ENCODE measurements at places on chromosomes 2 and 18.
A peak's percentile ranks its signal among the peaks of the same experiment; 100 is the strongest.

- no peak for DNase-seq
Measured at GRCh38 chr2:54773838-54774237, 50.4 kb downstream of the EML6 start.

GRCh38 chr18:76958692-76959341 is 136.5 kb downstream of the ZNF236 start:
- no peak for DNase-seq

DNA sequence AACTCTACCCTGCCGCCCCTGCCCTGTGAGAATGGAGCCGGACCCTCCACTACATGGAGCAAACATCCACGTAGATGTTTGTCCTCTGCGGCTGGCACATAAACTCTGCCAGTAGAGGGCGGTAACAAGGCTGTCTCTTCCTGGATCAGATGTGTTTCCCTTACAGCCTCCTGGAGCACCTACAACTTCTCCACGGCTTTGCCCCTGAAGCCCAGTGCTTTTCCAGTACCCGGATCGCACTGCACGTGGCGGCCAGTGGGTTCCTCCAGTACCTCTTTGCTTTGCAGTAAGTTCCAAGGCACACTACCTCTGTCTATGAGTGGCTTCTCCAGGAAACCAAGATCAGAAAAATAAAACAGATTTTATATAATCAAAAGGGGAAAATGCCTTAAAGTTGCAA is 651.3 kb downstream of the DCDC2C start:
- DNase-seq, result no peak

- DNase-seq, result no peak
Measured at GRCh38 chr2:128301501-128301966, 17.1 kb downstream of the HS6ST1 start.

GRCh38 chr2:238894950-238895298 is 47.0 kb downstream of the TWIST2 start:
- DNase-seq, result no peak

- DNase-seq, result no peak
Measured at GRCh38 chr2:108305901-108306300, 17.2 kb downstream of the SULT1C2 start.

DNA sequence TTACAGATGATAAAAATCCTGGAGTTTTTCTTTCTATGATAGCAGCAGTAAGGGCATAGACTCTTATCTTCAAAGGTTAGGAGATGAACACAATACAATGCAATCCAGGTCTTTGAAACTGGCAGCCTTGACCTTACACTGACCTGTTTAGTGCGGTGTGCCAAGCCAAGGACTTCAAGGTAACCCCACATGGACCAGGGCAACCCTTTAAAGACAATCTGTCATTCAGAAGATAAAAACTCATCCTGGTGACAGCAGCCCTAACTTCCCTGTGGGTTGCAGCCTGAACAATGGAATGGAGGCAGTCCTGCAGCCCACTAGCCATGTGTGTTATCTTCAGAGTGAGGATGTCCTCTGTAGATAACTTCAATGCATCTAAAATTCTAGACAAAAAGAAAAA is 78.1 kb downstream of the RTTN start:
- DNase-seq, result no peak

- DNase-seq, result no peak
Measured at GRCh38 chr2:55875434-55876135, 48.0 kb downstream of the EFEMP1 start.

- no peak for DNase-seq
Measured at GRCh38 chr2:97948926-97949325, 46.8 kb downstream of the TMEM131 start.

- DNase-seq, result no peak
Measured at GRCh38 chr2:175769200-175769599, 232.9 kb downstream of the LNPK start.

- no peak for DNase-seq
Measured at GRCh38 chr2:168962636-168963035, 61.5 kb downstream of the G6PC2 start.

- no peak for DNase-seq
Measured at GRCh38 chr2:151887164-151887563, 58.9 kb upstream of the ARL5A start.

DNA sequence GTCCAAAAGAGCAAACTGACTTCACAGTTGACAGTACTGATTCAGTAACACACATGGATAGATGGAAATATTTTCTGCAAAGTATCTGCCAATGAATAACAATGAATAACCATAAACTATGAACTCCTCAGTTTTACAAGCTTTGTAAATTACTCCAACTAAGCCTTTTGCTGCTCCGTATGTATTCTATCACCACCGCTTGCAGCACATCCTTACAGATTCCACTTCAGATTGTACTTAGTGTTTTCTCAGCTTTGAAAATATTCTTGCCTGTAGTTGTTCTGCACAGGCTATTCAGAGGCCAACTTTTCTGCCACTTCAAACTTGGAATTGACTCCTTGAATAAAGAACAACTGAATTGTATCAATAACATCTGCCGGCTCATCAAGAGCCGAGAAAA is 36.2 kb downstream of the TLK1 start:
- no peak for DNase-seq

DNA sequence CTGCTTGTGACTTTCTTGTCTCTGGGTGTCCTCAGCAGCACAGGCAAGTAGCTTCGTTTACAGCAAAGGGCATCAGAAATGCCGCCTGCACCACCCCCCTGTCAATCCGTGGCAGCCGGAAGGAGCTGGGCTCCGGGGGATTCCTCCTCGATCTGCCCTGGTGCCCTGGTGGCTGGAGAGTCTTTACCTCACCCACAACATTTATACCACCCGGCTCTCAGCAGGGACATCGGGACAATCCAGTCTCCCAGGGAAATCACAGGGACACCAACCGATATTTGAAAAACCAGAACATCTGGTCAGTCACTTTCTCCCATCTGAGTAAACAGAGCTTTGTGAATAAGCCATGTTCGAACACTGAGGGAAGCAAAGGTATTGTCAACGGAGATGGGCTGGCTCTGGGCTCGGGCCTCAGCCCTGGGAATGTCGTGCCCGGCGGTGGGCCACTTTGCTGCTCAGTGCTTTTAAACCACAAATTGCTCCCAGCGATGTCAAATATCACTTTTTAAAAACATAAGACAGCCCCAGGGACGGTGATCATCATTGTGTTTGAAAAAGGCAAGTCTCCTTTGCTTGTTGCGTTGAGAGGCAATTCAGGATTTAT is 210.0 kb upstream of the SALL3 start:
- DNase-seq, result no peak

DNA sequence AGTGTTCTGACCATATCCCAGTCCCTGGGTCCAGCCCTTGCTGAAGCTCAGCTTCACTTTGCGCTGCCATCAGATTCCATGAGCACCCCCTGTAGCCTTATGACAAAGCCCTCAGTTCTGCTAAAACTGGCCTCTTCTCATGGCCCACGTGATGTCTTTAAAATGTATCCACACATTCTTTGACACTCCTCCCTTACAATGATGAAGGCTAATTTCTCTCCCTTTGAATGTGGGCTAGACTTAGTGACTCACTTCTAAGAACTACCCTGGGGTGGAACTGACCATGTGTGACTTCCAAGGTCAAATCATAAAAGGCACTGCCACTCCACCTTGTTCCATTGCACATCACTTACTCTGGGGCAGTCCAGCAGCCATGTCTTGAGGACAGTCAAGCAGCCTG is 45.4 kb upstream of the GORASP2 start:
- DNase-seq, result no peak

DNA sequence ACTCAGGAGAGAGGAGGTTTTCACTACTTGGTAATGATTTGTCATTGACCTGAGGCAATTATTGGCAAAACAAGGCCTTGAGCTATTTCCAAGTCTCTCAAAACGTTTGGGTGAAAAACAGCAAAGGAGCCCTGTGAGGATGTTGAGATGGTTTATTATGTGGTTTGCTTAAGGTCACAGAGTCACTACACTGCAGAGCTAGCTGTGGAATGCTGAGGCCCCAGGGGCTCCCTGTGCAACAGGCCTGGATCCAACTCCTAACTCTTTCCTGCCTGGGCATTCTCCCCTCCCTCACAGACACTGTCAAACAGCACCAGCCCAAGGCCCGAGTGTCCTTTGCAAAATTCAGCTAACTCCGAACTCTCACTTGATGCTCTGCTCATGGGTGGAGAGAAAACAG is 754.6 kb upstream of the SOX11 start:
- no peak for DNase-seq

DNA sequence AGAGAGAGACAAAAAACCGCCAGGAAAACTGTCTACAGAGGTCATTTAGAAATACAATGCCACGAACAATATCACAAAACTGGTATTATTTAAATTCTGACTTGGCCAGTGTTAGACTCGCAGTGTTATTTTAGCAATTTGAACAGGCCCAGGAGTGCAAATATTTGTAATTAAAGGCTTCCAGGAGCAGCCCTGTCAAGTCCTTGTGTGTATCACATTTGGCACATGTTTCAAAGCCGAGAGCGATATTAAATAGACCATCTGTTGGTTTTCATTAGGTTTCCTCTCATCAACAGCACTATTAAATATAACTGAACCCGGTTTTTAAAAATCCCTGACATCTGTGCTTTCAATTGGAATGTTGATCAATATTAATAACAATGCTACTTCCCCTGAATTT is 656.9 kb downstream of the TSN start:
- no peak for DNase-seq

DNA sequence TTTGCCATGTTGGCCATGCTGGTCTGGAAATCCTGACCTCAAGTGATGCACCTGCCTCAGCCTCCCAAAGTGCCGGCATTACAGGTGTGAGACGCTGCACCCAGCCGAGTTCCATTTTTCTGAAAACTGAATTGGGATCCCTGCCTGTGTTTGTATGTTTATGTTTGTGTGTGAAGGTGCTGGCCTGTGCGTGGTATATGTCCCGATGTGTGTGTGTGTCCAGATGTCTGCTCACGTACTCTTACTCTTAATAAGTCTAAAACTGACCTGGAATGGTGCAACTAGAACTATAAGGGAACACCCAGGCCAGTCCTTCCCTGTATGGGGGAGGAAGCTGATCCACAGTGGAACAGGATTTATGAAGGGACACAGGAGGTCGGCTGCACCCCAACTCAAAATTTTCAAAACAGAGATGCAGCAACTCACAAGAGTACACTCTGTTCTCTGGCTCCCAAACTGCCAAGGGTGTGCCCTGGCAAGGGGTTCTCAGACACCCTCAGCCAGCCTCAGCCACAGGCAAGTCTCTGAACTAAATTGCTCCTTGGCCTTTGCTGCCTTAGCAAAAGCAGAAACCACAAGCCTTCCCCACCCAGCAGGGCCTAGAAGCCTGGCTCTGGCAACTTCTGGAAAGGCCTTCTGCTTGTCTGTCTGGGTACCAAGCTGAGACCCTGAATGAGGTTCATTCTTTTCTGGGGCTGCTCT is 36.5 kb downstream of the RHOB start:
- DNase-seq, result no peak

GRCh38 chr2:63856303-63856603 is 14.6 kb downstream of the UGP2 start:
- peak; percentile 39 for DNase-seq

- DNase-seq, result no peak
Measured at GRCh38 chr18:55300936-55301531, 287.0 kb downstream of the TCF4 start.

DNA sequence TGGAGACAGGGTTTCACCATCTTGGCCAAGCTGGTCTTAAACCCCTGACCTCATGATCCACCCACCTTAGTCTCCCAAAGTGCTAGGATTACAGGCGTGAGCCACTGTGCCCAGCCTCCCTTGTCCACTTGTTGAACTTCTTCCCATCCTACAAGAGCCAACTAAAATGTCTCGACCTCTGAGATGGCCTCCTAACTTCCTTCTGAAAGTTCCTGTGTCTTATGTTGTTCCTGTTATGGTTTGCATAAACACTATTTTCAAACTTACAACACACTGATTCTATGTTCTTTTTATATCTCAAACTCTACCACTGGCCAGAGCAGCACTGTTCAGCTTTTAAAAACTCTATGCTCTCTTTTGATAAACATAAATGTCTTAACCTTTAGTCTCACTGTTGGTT is 63.3 kb upstream of the UGP2 start:
- DNase-seq, result no peak

- DNase-seq, result no peak
Measured at GRCh38 chr2:179139506-179139905, 89.6 kb upstream of the CCDC141 start.

- no peak for DNase-seq
Measured at GRCh38 chr2:105328281-105329196, 996 bp downstream of the TGFBRAP1 start.

DNA sequence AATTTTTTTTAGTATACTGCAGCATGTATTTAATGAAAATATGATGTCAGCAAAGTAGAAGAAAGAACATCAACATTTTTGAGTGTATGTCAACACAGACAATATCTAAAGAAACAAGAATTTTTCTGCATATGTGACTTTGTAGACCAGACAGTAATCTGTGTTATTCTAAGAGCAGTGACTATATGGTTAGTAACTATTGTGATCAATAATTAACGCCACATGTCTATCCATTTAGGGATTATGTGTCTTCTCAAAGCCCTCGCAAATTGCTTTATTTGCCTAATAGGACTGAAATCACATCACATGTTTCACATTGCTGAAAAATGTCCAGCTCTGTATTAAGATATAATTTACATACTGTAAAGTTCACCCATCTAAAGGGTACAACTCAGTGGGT is 107.8 kb downstream of the GFPT1 start:
- DNase-seq, result no peak

DNA sequence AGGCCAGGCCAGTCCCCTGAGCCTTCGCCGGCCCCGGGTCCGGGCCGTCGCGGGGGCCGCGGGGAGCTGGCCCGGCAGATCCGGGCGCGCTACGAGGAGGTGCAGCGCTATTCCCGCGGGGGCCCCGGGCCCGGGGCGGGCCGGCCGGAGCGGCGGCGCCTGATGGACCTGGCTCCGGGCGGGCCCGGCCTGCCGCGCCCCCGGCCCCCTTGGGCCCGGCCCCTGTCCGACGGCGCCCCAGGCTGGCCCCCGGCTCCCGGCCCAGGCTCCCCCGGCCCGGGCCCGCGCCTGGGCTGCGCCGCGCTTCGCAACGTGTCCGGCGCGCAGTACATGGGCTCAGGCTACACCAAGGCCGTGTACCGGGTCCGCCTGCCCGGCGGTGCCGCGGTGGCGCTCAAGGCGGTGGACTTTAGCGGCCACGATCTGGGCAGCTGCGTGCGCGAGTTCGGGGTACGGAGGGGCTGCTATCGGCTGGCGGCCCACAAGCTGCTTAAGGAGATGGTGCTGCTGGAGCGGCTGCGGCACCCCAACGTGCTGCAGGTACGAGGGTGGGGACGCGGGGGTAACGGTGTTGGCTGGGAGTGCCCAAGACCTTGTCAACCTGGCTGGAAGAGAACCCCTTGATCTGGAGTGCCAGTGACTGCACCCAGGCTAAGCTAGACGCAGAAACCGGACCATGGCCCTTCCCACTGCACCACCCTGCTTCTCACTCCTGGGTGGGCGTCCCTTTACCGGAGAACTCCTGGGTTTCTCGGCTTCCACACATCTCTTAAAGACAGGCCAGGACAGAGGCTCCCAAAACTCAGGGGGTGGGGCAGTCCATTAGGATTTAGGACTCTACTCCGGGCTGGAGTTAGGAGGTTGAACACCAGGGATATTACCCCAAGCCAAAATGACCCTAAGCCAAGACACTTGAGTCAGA is 739 bp downstream of the PKDCC start:
- DNase-seq, result no peak

DNA sequence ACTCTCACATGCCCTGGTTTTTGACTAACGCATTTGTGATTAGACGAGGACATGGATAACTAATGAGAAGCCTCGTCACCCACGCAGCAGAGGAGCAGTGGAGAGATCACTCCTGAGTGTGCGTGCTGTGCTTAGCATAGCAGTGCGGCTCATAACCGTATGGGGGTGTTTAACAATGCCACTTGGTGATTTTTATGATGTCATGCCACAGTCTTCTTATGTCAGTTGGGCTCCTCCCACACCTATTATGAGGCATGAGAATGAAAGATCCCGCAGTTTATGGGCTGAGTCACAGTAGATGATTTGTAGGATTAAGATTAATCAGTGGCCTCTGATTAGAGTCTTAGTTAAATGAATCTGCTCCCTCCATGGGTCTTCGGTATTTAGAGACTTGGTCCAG is 2.5 kb upstream of the SMIM21 start:
- DNase-seq, result no peak
